ENCODE measurements at places on chromosomes 1 and 21.

GRCh38 chr1:33358795-33359503 lies 38.1 kb upstream of the A3GALT2 start:
- peak; percentile 67 for DNase-seq

DNA sequence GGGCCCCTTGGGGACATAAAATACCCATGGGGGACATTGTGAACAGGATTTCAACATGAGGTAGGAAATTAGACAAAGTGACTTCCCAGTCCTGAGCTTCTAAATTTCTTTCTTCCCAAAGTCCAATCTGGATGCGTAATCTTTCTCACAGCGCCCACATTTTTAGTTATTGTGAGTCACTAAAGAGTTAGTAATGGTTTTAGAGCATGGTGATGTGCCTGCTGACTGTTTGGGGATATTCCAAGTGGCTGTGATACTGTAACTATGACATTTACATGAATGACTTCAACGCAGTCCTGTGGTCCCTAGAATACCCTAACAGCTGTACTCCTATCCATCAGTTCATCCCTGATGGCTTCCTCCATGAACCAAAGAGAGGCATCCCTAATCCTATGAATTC lies 224.0 kb upstream of the COA6 start:
- peak; percentile 17 for DNase-seq

DNA sequence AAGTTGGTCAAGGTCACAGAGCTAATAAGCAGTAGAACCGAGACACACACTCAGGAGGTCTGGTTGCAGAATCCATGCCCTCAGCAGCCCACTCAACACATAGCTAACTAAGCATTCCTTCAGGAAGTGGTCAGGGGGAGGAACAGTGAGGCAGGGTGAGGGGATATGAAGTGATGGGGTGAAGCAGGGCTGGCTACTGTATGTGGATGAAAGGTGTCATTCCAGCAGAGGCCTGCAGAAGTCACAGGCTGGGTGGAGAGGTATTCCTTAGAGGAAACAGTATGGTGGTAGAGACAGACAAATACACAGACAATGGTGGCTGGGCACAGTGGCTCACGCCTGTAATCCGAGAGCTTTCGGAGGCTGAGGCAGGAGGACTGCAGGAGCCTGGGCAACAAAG lies 14.1 kb downstream of the TMCO4 start:
- DNase-seq = no peak

DNA sequence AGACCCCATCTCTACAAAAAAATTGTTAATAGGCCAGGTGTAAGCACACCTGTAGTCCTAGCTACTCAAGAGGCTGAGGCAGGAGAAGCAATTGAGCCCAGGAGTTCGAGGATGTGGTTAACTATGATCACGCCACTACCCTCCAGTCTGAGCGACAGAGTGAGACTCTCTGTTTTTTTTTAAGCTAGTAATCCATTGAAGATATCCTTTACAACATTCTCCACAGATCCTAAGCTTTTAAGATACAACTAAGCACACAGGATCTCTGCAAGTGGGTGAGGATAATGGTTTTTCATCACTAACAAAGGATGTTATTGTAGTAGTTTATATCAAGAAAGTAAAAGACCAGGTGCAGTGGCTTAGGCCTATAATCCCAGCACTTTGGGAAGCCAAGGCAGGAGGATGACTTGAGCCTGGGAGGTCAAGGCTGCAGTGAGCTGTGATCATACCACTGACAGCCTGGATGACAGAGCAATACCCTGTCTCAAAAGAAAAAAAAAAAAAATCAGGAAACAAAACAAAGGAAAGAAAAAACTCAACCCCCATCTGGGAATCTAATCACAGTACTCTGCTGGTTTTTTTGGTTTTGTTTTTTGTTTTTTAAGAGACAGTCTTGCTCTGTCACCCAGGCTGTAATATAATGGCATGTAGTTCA lies 166.1 kb downstream of the RERE start:
- DNase-seq = peak; percentile 60

GRCh38 chr1:230977761-230978490 lies 735 bp downstream of the TTC13 start:
- peak; percentile 60 for DNase-seq

GRCh38 chr1:203057911-203058675 lies 27.7 kb downstream of the MYOG start:
- no peak for DNase-seq

GRCh38 chr1:194807530-194808220 lies 1621.3 kb upstream of the B3GALT2 start:
- DNase-seq = no peak

- peak; percentile 28 for DNase-seq
These were observed 168.4 kb downstream of the RERE start for GRCh38 chr1:8649027-8649426.

DNA sequence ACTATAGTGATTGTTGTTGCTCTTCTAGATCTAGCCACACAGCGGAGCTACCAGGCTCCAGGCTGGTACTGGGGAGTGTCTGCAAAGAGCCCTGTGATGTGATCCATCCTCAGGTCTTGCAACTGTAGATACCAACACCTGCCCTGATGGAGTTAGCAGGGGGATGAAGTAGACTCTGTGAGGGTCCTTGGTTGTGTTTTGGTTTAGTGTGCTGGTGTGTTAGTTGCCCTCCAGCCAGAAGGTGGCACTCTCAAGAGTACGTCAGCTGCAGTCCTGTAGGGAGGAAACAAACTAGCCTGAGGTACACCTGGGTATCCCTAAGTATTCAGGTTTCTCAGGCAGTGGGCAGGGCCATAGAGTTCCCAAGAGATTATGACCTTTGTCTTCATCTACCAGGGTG lies 81.2 kb upstream of the TMPRSS2 start:
- no peak for DNase-seq
